ENCODE measurements at places on chromosomes 12 and 14.
A peak's percentile ranks its signal among the peaks of the same experiment; 100 is the strongest.

- no peak for DNase-seq
Measured at GRCh38 chr12:2759733-2760132, 35.0 kb upstream of the FKBP4 start.

- no peak for DNase-seq
Measured at GRCh38 chr12:54749191-54749818, 101.1 kb upstream of the DCD start.

DNA sequence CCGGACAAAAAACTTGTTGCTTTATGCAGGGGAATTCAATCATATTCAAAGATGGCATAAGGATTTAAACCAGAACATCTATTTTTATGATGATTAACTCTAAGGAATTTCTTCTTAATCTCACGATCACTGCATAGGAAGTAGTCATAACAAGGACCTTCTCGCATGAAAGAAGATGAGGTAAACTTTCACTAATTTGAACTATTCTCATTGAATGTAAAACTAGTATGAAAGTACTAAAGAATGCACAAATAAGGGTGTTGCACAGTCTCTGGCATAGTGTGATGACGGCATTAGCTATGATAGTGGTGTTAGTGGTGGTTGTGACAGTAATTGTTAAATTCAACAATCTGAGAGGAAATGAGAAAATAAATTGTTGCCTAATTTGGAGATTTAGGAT, 280.0 kb downstream of the SLC6A15 start:
- no peak for DNase-seq

DNA sequence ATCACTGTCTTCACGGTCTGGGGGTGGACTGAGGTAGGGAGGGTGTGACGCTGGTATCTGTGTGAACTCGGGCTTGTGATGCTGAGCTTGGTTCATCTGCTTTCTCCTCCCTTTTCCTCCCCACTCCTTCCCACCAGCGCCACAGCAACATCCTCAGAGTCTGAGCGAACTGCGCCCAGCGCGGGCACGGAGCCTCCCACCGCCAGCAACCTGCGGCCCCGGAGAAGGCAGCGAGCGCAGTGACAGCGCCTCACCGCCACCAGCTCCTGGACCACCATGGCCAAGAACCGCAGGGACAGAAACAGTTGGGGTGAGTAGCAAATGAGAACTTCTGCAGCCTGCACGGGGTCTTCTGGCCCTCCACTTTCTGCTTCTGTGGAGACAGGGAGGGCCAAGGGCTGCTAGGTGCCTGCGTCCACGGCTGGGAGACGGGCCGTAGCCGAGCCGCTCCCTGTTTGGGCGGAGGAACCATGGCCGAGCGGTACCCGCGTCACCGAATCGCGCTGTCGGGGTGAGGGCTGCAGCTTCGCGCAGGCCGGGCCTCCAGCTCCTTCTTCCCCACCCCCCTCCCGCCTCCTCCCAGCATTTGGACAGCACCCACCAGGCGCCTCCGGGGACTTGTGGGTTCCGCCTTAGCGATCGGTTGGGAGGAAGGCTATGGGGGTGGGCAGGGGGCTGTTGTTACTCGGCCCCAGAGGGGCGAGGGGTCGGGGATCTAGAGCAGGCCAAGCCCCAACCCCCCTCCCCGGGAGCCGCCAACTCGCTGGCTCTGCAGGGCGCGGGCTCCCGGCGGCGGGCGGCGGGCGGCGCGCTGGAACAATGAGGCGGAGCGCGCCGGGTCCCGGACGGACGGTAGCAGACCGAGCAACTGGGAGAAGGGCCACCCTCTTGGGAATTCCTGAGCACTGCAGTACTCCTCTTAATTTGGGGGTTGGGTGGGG, at the start of gene ATL1:
ATL1 (plus strand) TSS at position 156 of the 941 bp plus-strand sequence; CDS start at position 277, 121 bp downstream.
- DNase-seq = peak; percentile 42

- DNase-seq = peak; percentile 38
Measured at GRCh38 chr12:56160193-56160763, 2.1 kb downstream of the MYL6 start.

GRCh38 chr12:9132008-9132535, 16.4 kb upstream of the A2M start:
- no peak for DNase-seq

GRCh38 chr12:125114365-125115141, 49.3 kb downstream of the AACS start:
- peak; percentile 1 for DNase-seq

GRCh38 chr14:35539969-35540368, 6.0 kb downstream of the INSM2 start:
- DNase-seq = no peak

DNA sequence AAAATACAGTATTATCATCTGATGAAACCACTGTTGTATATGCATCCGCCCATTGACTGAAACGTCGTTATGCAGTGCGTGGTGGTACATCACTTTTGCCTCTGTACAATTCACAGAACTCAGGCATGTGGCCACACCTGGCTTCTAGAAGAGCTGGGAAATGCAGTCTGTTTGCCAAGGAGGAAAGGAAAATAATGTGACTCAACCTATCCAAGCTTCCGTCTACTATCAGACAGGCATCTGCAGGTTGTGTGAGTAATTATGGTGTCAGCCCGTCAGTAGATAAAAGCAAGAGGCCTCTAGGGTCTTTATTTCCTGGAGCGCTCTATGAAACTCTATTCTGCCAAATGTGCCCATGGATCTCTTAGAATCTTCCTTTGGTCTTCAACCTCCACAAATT, 111.6 kb downstream of the BBS10 start:
- DNase-seq = no peak

DNA sequence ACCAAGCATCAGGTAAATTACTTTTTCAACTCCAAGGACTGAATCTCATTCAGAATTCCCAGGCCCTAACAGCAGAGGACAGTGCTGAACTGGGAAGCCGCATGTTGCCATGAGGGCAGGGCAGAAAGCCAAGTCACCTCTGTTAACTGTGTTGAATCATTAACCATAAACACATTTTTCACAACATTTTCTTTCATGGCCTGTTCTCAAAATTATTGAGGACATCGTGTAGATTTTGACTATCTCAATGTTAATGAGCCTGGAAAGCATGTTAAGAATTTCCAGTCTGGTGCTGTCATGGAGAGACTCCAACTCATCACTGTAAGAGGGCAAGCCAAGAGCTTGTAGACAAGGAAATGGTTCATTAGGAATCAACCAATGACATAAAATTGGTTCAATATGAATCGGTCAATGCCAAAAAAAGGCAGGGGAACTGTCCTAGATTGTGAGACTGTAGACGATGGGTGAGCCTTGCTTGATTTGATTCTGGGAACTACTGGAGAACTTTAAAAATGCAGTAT, 33.7 kb downstream of the CPM start:
- DNase-seq = no peak

- DNase-seq = no peak
Measured at GRCh38 chr14:39319381-39319780, 85.7 kb downstream of the MIA2 start.

- DNase-seq = no peak
Measured at GRCh38 chr12:26250801-26251200, 55.4 kb downstream of the SSPN start.

DNA sequence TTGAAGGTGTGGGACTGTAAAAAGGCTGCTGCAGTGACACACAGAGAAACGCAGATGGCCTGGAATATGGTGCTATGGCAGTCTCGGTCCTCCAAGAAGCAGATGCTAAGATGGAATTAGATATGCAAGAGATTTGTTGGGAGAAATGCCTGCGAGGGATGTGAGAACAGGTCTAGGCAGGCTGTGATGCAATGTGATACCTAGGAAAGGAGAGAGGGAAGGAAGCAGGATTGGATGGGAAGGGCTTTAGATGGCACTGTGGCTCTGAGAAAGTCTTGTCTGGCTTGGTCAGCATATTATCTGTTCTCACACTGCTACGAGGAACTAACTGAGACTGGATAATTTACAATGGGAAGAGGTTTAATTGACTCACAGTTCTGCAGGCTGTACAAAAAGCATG, 374.4 kb downstream of the BCAT1 start:
- DNase-seq = no peak

DNA sequence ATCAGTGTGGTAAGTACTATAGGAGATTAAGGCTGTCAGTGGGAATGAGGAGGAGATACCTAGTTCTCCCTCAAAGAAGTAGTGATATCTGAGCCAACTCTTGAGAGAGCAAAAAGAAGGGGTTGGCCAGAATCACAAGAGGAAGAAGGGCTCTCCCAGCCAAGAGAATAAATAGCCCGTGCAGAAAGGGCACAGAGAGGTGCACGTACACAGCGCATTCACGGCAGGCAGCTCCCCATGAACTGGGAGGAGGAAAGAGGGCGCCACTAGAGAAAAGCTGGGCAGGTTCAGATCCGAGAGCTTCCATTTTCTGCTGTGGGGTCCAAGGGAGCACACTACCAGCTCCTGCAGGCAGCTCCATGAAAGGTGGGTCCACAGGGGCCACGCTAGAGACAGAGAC, 59.9 kb downstream of the PPP2R5E start:
- no peak for DNase-seq

DNA sequence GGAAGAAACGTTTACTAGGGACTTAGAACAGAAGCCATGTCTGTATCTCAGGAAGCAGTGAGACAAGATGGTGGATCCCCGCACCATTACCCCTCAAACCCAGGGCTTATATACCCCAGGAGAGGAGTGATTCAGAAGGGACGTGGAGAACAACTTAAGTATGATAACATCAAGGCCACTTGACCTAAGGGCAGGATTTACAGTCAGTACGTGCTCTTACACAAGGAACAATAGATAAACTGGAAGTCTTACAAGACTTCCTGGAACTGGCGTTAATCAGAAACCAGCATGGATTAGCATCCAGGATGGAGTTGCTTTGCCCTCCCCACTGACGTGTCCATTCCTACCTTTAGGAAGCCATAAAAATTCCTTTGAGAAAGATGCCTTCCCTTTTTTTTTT, 8.6 kb upstream of the ETFBKMT start:
- no peak for DNase-seq

DNA sequence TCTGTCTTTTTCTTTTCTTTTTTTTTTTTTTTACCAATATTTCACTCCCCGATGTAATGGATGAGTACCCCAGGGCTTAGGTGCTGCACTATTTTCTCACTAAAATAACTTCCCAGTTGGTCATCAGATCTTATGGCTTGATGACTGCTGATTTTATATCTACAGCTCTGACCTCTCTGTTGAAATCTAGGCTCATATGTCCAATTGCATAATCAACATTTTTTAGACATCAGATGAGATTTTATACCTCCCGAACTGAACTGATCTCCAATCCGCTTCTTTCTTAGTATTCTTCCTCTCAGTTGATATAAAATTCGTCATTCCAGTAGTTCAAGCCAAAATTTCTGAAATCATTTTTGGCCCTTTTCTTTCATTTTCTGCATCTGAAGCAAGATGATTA, 1236.5 kb downstream of the SLC16A7 start:
- no peak for DNase-seq

DNA sequence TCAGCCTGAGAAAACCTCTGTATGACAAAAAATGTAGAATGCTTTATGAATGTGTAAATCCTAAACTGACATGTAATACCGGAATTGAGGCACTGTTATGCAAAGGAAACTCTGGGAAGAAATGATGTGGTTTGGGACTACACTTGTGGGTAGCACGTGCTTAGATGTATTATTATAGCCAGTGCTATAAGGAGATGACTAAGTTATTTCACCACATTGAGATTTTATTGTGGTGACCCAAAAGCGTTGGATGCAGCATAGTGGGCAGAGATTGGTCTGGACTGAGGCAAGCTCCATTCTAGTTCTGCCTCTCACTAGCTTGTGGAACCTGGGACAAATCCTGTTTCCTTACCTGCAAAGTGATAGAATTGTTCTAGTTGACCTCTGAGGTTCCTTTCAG, 172.2 kb downstream of the SNAPC1 start:
- no peak for DNase-seq

DNA sequence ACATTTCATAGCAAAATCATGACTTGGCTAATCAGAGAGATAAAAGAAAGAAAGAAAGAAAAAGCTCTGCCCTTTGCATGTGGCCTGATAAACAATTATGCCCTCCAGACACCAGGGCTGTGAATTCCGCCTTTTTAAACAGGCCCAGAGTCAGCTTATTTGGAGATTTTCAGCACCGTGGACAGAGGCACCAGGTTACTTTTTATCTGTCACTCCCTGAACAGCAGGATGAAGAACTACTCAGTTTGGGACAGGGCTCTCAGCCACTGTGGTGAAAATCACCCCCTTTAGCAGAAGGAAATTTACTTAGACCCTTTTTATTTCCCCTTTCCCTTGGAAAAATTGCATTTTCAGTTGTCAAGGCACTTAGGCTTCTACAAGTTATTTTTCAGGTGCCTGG, 359.9 kb downstream of the NRXN3 start:
- no peak for DNase-seq

- DNase-seq = peak; percentile 39
Measured at GRCh38 chr14:103372552-103373304, 12.5 kb upstream of the MARK3 start.

GRCh38 chr12:62129291-62129690, 130.9 kb upstream of the USP15 start:
- no peak for DNase-seq

GRCh38 chr14:101876555-101876938, 87.8 kb upstream of the DYNC1H1 start:
- DNase-seq = peak; percentile 55

DNA sequence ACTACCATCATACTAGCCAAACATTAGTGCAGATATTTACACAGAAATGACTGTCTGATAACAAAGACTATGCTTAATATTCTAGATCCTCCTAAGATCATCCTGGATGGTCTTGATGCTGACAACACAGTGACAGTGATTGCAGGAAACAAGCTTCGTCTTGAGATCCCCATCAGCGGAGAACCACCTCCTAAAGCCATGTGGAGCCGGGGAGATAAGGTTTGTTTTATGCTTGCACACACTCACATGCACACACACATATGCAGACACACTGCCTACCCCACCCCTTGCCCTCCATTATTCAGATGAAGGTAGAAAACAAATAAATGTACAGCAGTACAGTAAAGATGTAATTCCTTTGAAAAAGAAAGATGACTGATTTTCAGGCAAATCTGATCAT, 44.4 kb upstream of the CHPT1 start:
- no peak for DNase-seq

DNA sequence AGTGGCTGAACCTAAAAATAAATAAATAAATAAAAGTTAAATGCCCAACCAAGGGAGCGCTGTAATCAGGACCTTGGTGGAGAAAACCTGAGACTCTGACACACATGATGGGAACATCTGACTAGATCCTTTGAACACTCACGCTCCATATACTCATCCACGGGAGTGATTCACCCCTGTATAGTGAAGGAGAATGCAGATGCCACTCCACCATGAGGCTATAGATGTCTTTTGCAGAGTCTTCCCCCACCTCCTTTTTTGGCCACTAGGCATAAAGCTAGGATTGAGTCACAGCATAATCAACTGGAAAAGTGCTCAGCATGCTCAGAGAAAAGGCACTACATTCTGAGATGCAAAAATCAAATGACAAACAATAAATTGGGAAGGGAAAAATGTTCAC, 19.0 kb downstream of the ADAM20 start:
- no peak for DNase-seq

GRCh38 chr14:104930526-104931303, 6.0 kb downstream of the PLD4 start:
- no peak for DNase-seq

GRCh38 chr14:95216008-95216407, 58.7 kb upstream of the DICER1 start:
- DNase-seq = no peak

DNA sequence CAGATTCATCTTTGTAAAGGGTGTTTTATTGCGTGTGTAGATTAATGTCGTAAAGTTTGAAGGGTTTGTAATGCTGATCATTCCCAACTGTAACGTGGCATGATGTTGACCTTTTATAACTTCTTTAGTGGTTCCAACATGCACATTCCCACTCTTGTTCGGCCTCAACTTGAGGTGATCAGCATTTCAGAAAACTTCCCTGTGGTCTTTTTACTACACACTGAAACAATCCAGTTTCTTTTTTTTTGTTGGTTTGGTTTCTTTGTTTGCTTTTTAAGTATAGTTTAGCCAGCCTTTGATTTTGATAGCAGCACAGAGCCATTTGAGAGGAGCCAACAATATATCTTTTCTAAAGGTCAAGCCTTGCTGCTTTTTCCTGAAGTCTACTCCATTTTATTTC, 22.8 kb downstream of the UTP20 start:
- DNase-seq = no peak

Data from activated T-cell treated with anti-CD3 and anti-CD28 coated beads for 48 hours (primary cell).